ENCODE measurements at places on chromosomes 7 and 10.

GRCh38 chr10:125060026-125060425 lies 100.3 kb downstream of the CTBP2 start:
- no peak for DNase-seq

- DNase-seq, result no peak
These were observed at the start of gene FAM107B for GRCh38 chr10:14774797-14775196. TSS of gene FAM107B (minus strand) at chr10:14774897. CDS start at chr10:14774663, 234 bp downstream.

- DNase-seq, result no peak
These were observed 3.0 kb upstream of the DNAAF5 start for GRCh38 chr7:723541-723940.

- no peak for DNase-seq
These were observed 103.9 kb upstream of the EFCAB10 start for GRCh38 chr7:105685161-105685560.

- no peak for DNase-seq
These were observed 22.3 kb downstream of the HYAL4 start for GRCh38 chr7:123867225-123867624.

- DNase-seq, result no peak
These were observed 449.9 kb upstream of the ANKRD30A start for GRCh38 chr10:36675458-36675880.

GRCh38 chr10:29826221-29826620 lies 191.4 kb upstream of the SVIL start:
- DNase-seq, result no peak

DNA sequence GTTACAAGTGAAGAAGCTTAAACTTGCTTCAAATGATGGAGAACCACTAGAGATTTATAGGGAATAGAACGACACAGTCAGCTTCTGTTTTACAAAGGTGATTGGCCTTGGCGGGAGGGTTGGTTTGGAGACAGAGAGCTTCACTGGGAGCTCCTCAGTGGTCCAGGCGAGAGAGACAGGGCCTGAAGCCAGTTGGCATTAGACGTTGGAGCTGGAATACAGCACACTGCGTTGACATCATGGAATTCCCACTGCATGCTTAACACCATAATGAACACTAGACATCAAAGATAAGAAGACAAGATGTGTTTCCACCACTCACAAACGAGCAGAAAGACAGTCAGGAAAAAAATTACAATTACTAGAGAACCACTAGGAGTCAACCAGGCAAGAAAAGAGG lies 67.8 kb downstream of the TBXAS1 start:
- no peak for DNase-seq

DNA sequence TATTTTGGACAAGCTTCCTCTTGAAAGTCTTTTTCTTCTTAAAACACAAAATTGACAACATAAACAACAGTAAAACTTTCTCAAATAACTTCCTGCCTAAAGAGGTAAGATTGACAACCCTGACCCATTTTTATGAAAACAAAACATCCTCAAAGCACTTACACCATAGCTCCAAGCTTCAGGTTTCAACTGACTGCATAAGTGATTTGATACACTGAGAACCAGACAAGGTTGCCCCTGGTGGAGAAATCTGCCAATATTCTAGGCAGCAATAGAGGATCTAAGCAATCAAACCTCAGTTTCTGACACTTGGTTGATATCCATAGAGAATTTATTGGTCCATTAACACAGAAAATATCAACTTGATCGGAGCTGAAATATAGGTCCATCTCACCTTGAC lies 147.8 kb downstream of the ELAPOR2 start:
- DNase-seq, result no peak

GRCh38 chr7:151925446-151926335 lies 30.6 kb upstream of the GALNTL5 start:
- DNase-seq, result no peak

DNA sequence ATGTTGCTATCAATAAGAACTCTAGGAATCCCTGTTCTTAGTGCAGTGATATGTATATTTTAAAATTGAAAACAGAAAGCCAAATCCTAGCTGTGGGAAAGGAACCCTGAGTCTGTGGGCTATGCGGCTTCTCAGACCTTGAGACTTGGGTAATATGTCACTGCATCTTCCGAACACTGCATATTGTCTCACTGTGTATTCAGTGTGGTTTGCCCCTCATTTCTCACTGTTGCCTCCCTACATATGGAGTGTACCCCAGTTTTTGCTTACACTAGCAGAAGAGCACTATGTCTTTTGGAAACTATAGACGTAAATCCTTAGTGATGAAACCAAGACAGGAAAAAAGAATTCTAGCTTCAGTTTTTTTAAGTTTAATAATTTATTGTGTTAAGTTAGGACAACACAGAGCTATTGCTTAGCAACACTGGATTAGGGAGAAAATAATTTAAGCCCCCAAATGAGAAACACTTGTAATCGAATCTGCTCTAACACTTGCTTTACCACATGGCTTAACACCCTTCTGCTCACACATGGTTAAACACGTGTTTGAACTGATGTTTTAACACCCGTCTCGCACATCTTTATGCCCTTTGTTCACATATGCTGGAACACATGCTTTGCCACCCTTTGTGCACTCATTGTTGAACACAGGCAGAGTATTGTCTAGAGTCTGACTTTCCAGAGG lies 251.3 kb downstream of the VTI1A start:
- DNase-seq, result no peak

DNA sequence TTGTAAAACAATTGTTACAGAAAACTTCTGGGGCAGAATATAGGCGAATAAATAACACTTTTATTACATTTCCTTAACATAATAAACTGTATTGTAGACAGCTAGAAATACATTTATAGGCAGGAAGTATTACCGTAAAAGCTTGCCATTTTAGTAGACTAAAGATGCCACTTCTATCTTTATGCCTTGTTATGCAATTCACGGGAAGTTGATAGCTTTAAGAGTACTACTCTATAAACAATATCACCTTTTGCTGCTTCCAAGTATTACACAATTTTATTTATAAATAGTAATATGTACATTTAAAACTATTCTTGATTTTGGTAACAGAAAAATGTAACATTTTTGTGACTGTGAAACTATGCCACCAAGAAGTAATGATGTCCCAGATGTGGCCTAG lies 37.9 kb downstream of the PALS2 start:
- DNase-seq, result no peak

DNA sequence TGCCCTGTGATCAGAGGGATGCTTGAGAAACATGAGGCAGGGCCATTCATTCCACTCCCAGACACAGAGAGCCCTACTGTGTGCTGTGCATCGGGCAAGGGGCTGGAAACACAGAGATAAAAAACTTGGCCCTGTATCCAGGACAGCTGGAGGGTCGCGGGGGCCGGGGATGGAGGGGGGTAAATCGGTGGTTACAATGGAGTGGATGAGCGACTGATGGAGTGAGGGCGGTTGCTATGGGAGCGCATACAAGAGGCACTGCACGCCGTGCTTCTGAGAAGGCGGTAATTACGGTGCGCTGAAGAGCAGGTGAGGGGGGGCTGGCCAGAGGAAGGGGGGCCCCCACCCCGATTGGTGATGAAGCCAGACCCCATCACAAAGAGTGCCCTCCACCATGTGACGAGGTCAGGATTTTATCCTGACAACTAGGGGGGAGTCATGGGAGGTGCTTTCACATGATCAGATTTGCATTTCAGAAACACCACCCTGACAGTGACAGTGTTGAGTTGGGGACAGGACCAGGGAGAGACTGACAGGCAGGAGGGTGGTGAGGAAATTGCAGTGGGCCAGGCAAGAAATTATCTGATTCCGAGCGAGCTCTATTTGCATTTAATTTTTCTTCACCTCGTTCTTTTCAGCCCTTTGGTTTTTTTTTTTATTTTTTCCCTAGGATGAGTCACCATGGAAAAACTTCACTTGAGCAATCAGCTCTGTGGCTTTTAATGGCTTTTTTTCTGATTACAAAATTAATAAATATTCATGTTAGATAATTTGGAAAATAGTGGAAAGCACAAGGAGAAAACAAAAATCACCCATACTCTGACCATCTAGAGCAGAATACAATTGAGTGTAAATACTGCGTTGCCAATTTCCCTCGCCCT lies 7.8 kb downstream of the CPA5 start:
- DNase-seq, result no peak

DNA sequence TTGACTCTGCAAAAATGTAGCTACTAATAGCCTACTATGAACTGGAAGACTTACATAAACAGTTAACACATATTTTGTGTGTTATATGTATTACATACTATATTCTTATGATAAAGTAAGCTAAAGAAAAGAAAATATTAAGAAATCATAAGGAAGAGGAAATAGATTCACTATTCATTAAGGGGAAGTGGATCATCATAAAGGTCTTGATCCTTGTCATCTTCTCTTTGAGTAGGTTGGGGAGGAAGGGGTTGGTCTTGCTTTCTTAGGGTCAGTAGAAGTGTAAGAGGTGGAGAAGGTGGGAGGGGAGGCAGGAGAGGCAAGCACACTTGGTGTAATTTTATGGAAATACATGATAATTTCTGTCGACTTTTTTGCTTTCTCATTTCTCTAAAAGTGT lies 81.3 kb downstream of the NAMPT start:
- DNase-seq, result no peak

DNA sequence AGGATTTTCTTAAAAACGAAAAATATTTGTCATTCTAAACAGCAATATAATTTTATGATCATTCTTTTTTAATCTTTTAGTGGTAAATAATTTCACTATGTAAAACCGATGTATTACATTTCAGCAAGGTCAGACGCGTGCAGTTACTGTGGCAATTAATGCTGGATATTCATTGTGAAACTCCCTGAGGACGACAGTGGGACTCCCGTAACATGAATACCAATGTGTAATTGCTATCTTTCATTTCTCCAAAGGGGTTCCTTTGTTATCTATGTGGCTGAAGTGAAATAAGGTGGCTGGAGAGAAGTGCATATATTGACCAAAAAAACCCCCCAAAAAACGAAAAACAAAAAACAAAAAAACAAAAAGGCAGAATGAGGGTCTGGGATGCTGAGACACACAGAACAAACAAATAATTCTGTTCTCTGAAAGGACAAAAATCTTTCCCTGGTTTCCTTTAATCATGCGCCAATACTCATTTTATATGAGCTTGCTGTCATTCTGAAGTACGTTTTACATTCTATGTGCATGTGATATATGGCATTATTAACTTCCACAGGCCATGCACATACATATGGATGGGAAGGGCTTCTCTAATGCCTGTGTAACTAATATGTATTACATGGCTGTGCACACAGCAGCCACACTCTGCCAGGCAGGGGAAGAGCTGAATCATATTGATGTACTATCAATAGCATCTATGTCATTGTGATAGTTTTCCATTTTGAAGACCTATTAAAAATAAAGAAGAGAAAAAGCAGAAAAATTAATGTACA lies 161.4 kb downstream of the RAPGEF5 start:
- no peak for DNase-seq

- DNase-seq, result no peak
These were observed 88.0 kb upstream of the INSIG1 start for GRCh38 chr7:155209478-155210319.

DNA sequence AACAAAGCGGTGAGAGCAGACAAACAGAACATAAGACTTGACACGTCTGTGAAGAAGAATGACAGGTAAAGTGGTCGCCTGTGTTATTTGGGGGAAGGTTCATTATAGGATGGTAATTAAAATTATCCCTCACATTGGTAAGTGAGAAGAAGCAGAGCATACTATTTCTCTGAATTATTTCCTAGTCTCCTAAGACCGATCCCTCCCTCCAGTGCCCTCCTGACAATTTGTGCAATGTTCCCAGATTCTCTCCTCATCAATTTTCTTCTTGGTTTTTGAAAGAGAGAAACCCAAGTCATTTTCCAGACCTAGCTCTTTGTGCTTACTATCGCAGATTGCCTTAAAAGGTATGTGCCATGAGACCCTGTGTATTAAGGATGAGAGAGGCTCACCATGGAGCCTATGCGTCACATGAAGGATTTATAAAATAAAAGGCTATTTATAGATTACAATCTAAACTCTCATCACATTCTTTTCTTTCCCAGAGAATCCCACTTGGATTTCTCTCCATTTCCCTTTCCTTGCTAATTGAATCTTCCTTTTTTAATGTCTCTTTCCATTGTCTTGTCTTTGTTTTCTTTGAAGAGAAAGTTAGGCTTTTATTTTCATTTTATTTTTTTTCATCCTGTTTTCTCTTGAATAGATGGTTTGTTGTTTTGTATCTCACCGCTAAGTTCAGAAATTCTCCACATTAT lies 112.0 kb downstream of the PPP1R3A start:
- no peak for DNase-seq

DNA sequence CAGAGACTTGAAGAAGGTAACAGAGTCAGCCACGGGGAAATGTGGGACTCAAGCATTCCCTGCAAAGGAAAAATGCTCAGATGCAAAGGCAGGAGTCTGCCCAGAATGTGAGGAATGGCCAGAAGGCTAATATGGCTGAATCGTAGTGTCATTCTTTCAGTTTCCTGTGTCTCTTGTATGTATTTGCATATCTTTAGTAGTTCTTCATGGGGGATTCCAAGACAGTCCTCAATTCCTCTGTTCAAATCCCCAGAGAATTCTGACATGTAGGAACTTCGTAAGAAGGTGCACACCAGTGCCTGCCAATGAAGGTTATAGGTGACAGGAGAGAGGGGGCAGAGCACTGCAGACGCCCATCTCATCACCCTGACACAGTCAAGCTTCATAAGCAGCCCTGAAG lies 154.4 kb downstream of the CACNB2 start:
- no peak for DNase-seq

GRCh38 chr7:26457696-26458327 lies 166.2 kb downstream of the SNX10 start:
- no peak for DNase-seq

- DNase-seq, result no peak
These were observed 33.9 kb downstream of the PAX2 start for GRCh38 chr10:100779329-100779728.

GRCh38 chr10:49169776-49170175 lies 18.4 kb downstream of the TMEM273 start:
- no peak for DNase-seq

GRCh38 chr7:2666588-2667250 lies 21.3 kb upstream of the AMZ1 start:
- DNase-seq, result no peak

DNA sequence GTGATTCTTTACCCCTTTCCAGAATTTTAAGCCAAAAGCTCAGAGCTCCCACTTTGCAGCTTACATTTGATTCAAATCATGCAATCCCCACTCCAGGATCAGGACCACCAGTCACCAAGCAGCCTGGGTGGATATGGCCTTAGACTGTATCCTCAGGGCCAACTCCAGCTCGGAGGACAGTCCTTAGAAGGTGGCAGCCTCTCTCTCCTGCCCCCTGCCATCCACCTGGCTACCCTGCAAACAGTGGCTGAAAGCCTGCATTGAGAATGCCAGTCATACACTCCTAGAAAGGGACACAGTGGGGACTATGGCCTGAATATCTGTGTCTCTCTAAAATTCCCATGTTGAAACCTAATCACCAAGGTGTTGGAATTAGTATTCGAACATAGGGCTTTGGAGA lies 50.0 kb upstream of the KCNMA1 start:
- DNase-seq, result no peak

GRCh38 chr7:79529881-79530235 lies 76.4 kb upstream of the MAGI2 start:
- DNase-seq, result no peak

DNA sequence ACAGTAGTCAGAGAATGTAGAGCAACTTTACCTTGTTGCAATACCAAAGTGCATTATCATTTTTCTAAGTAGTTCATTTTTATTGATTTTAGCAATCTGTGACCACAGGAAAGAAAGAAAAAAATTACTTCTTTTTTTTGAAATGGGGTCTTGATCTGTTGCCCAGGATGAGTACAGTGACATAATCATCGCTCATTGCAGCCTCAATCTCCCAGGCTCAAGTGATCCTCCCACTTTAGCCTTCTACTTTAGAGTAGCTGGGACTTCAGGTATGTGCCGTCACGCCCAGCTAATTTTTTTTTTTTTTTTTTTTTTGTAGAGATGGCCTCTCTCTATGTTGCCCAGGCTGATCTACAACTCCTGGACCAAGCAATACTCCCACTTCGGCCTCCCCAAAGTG lies 11.4 kb upstream of the OAT start:
- no peak for DNase-seq

Data from HFF-Myc (cell line).